NCI-H510A (cell line): ENCODE measurements at places on chromosomes 1 and 21.

GRCh38 chr1:116147972-116148371 is 36.8 kb downstream of the MAB21L3 start:
- DNase-seq, result no peak

- DNase-seq, result no peak
Observed at GRCh38 chr1:210299501-210299900, 29.2 kb upstream of the HHAT start.

GRCh38 chr1:41714638-41715389 is 203.9 kb downstream of the HIVEP3 start:
- DNase-seq, result no peak

DNA sequence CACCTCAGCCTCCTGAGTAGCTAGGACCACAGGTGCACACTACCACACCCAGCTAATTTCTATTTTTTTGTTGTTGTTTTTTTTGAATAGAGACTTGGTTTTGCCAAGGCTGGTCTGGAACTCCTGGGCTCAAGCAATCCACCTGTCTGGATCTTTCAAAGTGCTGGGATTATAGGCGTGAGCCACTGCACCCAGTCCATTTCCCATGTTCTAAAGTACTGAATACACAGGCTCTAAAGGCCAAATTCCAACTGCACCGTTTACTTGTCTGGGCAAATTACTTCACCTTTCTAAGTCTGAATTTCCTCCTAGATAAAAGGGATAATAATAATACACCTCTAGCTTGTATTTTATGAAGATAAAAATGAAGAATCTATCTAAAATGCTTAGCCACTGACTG is 39.6 kb downstream of the FRRS1 start:
- DNase-seq, result no peak
